ENCODE measurements at places on chromosomes 4 and X.

DNA sequence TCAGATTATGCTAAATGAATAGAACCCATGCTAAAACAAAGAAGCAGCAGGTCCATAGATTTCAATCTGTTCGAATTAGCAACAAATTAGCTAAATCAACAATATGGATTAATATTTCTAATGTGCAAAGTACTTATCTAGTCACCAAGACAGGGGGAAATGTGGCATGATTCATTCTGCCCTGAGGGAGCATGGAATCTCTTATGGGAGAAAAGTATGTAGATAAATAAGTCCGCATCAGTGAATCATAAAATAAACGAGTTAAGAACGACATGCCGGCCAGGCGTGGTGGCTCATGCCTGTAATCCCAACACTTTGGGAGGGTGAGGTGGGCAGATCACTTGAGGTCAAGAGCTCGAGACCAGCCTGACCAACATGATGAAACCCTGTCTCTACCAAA, 102.1 kb downstream of the ANOS1 start:
- DNase-seq = no peak

- no peak for DNase-seq
These were observed 20.4 kb upstream of the RAB40A start for GRCh38 chrX:103539695-103540094.

DNA sequence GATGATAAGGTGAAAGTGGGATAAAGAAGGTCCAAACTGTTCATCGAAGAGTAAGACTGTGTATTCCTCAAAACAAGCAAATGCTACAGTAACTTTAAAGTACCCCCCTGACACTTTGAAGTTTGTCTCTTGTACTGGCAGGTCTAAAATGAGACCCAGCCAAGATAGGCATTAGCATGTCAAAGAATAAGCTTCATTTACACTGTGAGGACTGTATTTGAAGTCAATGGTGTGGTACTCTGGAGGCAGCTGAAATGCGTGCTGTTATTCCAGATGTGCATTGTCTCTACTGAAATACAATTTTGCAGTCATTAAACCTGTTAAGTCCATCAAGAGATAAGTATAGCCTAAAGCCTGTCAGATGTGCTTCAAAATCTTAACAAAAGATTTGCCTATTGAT, 288.9 kb upstream of the TECRL start:
- no peak for DNase-seq

DNA sequence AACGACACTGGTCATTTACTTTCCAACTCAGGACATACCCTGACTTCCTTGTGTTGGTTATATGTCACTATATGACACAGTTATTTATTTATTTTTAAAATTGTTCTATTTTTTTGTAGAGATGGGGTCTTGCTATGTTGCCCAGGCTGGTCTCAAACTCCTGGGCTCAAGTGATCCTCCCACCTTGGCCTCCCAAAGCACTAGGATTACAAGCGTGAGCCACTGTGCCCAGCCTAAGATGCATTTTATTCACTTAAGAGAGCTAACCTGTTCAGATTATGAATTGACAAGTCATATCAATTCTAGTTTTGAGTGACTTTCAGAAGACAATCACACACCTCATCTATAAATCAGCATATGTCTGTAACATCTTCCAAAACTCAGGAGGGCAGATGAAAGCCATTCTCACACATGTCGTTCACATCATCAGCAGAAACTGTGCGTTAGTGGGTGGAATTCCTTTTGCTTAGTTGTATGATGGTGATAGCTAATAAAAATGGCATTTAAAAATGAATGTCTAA, 9.4 kb upstream of the RHOH start:
- no peak for DNase-seq

- no peak for DNase-seq
These were observed 697.3 kb downstream of the CCSER1 start for GRCh38 chr4:90824266-90825150.

DNA sequence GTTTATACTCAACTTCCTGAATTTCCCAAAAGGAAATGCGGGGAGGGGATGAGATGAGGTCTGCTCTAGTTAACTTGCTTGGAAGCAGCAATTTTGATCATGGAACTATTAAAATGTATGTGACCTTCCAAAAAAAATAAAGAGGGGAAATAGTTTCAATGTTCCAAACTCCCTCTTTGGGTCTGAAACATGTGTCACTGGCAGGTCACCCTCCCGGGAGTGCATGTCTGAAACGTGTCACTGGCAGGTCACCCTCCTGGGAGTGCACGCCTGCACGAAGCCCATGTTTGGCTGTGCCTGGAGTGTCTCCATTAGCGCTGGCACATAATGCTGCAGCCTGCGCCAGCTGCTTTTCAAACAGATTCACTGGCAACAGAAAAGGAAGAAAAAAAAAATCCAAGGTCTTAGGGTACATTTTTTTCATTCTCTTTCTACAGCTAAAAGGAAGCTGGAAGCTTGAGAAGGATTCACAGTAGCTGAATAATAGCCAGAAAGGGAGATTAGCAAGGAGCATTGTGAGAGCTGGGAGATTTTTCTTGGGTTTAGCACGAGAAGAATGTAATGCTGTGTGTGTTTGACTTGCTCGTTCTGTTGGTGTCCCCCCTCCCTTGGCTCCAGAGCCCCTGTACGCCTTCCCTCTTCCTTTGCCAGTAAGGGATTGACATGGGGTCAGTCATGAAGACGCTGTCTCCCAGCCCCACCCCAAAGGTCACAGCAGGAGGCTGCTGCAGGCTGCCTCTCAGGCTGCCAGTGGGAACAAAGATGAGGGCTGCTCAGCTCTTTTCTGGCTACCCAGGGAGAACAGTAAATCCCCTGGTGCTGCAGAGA, 39.2 kb upstream of the TLR3 start:
- DNase-seq = no peak
